ENCODE measurements at places on chromosomes 7 and 10. TPM values are rescaled to one million over a fixed set of nuclear protein-coding genes. Genes with fewer than 3 reads are reported as not detected.

The ST8SIA6 gene
- total RNA-seq, result not detected

The SLC16A12 gene
- total RNA-seq, result 0.03 TPM

The WNT8B gene
- 0.23 TPM for total RNA-seq

The FAM237B gene
- total RNA-seq, result not detected

The COL17A1 gene
- total RNA-seq, result 45.0 TPM

The IQCE gene
- 23.1 TPM for total RNA-seq

The LRRC4 gene
- total RNA-seq, result not detected

The PDE1C gene
- total RNA-seq, result not detected

The MRC1 gene
- not detected for total RNA-seq

- no peak for DNase-seq
Measured at GRCh38 chr10:21172542-21172929, 275.4 kb upstream of the NEBL start.

GRCh38 chr7:85068799-85069198 lies 118.1 kb downstream of the SEMA3D start:
- DNase-seq, result no peak

DNA sequence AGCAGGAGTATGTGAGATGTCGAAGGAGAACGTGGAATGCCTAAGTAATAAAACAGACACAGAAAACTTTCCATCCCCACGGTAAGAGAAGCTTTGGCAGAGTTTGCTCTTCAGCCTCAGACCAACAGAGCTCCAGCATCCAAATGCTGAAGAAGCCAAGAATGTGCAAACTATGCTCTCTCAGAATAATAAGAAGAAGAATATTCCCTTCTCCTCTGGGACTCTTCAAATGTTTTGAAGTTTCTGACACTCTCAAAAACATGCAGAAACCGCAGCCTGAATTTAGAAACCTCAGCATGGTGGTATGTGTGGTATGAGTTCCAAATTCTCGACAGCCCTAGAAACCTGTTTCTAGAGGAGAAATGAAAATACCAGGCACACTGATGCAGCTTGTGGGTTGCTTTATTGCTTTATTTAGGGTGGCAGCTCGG lies 113.3 kb downstream of the KCNMA1 start:
- no peak for DNase-seq

- DNase-seq, result no peak
Measured at GRCh38 chr7:115879171-115879570, 151.4 kb downstream of the TFEC start.

GRCh38 chr10:77669892-77670291 lies 32.3 kb upstream of the KCNMA1 start:
- DNase-seq, result no peak

DNA sequence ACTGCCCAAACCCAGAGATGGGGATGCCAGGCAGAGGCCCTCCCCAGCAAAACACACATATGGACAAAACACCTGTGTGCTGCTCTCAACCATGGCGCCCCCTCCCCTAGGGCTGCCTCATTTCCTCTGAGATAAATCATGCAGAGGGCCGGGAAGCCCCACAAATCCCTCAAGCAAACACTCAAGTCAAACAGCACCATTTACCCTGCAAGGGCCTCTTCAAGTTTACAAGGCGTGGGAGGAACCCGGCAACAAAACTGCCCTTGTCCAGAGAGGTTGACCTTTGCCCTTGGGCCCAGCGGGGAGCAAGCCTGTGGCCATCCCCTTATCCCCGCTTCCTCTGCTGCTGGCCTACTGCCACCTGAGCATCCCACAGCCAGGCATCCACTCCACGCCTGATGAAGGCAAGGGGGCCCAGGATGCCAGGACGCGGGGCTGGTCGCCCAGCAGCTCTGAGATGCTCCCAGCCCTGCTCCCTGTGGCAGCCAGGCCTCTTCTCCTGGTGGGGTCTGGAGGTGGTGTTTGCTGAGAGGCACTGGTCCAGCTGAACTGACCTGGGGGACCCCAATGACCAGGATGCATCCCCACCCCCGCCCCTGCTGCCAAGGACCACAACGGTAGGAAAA lies 77.4 kb downstream of the DLG5 start:
- peak; percentile 32 for DNase-seq

GRCh38 chr10:13049774-13050420 lies 48.4 kb upstream of the CCDC3 start:
- DNase-seq, result no peak

- peak; percentile 71 for DNase-seq
Measured at GRCh38 chr10:24873281-24873683, 79.1 kb downstream of the PRTFDC1 start.

GRCh38 chr7:73718905-73719805 lies at the start of gene STX1A:
Gene STX1A (minus strand): TSS chr7:73719669. CDS start chr7:73719631, 38 bp downstream.
- DNase-seq, result peak; percentile 72

DNA sequence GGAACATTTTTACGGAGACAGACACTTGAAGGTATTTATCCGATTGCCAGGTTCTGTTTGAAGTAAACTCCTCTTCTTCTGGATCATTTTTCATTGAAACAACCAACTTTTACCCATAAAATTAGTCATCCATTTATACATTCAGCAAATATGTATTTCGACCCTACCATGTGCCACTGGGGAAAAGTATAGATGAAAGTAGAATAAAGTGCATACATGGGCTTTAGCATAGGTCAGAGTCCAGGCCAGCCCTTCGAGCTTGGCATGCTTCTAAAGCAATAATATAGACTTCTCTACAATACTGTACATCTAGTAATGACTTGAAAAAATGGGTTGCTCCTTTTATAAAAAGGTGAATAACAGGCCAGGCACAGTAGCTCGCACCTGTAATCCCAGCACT lies 10.1 kb downstream of the SLC25A16 start:
- DNase-seq, result peak; percentile 2

Measured in HT-29 (cell line).